ENCODE measurements at places on chromosomes 1 and 21.

- DNase-seq = no peak
Measured at GRCh38 chr1:70947835-70948234, 99.8 kb downstream of the PTGER3 start.

GRCh38 chr1:211174375-211174774 is 40.4 kb upstream of the KCNH1 start:
- no peak for DNase-seq

DNA sequence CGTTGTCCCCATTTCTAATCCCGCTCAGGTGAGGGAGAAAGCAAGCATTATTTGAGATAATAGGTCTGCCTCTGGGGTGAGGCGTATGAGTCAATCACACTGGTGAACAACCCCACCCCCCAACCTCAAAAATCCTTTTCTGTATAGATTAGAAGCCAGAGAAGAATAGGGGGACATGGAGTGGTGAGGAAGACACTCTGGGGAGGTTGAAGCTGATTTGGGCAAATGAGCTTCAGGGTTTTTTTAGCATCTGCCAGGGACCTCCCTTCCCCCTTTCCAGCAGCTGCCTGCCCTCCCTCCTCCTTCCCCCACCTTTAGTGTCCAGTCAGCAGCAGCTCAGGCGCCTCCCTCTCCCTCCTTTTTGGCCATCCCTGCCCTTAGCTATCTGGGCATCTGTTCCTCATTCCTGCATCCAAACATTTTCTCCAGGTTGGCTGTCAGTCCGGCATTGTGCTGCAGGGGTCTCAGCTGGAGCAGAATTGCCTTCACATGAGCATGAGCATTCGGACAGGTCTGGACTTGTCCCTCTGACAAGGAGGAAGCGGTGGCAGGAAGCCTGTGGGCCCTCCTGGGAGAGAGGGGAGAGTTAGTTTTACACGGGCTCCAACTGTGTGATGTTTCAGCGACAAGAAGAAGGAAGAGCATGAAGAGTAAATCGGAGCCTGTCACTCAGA is 30.8 kb upstream of the PTGFRN start:
- DNase-seq = no peak

- DNase-seq = no peak
Measured at GRCh38 chr1:152444045-152444444, 30.0 kb upstream of the CRNN start.

DNA sequence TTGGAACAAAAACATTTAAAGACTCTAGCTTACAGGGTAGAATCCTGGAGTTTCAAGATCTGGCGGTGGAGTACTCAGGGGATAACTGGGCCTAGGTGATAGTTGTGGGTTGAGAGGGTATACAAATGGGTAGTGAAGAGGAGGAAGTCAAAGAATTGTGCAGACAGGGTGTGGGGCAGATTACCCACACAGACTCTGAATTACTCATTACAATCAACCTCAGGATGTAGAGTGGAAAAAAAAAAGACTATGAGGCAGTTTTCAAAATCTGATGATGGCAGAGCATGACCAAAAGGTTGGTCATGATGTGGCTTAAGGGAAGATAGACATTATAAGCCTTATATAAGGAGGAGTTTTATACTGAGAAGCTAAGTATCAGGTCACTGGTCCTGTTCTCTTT is 44.1 kb upstream of the GLIS1 start:
- no peak for DNase-seq

DNA sequence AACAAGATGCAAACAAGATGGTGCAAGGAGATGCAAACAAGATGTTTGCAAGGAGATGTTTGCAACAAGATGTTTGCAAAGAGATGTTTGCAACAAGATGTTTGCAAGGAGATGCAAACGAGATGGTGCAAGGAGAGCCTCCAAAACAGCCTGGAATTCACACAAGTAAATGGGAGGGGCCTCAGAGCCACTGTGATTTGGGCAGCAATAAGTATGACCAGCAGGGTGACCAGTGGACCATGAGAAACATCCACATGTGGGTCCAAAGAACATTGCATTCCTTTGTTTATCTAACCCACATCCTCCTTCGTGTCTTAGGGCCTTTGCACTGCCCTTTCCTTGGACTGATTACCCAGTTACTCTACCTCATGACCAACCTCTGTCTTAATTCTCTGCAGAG is 162.9 kb downstream of the PLPP3 start:
- no peak for DNase-seq

DNA sequence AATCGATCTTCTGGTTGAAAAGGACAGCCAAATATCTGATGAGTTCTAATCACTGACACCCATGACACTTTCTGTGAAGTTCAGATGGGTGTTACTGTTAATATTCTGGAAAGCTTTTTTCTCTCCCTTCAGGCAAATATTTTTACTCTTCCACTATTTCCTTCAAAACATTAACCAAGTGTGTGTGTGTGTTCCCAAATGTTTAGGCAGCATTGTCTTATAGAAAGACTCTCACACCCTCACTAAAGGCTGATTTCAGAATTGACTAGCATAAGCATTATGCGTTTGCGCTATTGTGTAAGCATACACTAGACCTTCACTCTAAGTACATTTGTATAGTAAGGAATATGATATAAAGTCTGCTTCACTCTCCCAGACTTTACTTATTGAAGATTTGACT is 24.7 kb downstream of the WARS2 start:
- DNase-seq = no peak

DNA sequence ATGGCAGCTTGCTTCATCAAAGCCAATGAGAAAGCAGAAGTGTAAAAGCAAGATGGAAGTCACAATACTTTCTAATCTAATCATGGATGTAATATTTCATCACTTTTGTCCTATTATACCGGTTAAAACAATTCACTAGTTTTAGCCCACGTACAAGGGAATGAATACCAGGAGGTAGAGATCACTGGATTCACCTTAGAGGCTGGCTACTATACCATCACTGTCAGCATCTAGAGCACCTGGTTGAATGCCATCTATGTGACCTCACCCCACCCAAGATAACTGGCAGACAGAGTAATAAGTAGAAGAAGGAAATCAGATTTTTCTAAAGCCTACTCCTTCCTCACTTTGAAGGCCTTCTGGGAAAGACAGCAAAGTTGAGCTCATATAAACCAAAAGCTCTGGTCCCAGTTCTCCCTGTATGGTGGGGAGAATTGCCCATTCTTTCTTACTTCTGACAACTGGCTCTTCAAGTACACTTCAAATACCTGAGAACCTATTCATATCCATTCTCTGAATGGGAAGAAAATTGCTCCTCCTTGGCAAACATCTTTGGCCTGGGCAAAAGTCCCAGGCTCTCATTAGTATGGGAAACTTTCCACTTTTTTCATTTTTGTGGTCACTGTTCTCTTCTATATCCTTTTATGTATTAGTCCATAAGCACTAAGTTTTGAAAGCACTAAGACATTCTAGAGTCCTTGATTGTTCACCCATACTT is 24.8 kb downstream of the HSD3B1 start:
- no peak for DNase-seq

DNA sequence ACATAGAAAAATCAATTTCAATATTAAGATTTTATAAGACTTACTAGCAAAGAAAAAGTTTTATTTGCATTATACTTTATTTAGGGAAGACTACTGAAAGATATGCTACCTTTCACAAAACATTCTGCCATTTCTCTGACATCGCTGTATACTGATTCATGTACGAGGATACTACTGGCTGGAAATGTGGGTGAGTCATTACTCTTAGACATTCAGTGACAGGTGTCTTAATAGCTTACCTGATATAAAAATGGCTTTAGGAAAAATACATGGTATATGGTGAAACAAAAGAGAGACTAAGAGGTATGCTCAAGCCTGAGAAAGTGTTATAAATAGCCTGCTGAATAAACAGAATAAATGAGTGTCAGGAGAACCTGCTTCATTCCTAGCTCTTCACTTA is 73.0 kb upstream of the EXO1 start:
- DNase-seq = no peak

DNA sequence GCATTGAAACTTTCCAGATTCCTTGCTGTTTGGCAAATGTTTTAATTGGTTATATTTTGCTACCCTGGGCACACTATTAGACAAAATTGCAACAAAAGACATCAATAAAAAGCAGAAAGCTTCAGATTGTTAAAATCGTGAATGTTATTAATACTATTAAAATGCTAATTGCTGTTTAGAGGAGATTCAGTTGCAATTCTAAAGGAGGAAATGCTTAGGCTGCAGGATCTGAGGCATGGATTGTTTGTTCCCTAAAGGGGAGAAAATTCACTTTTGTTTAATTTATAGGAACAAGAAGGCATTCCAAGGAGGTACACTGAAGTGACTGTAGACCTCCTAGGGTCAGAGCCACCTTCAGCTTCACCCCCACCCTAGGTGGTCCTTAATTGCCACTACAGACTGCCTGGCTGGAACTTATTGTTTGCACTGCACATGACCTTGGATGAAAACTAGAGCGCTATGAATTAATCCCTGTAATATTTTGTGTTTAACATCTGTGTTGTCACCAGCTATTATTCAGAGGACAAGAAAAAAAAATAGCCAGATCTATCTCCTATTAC is 1266.9 kb upstream of the ADGRL2 start:
- DNase-seq = no peak

DNA sequence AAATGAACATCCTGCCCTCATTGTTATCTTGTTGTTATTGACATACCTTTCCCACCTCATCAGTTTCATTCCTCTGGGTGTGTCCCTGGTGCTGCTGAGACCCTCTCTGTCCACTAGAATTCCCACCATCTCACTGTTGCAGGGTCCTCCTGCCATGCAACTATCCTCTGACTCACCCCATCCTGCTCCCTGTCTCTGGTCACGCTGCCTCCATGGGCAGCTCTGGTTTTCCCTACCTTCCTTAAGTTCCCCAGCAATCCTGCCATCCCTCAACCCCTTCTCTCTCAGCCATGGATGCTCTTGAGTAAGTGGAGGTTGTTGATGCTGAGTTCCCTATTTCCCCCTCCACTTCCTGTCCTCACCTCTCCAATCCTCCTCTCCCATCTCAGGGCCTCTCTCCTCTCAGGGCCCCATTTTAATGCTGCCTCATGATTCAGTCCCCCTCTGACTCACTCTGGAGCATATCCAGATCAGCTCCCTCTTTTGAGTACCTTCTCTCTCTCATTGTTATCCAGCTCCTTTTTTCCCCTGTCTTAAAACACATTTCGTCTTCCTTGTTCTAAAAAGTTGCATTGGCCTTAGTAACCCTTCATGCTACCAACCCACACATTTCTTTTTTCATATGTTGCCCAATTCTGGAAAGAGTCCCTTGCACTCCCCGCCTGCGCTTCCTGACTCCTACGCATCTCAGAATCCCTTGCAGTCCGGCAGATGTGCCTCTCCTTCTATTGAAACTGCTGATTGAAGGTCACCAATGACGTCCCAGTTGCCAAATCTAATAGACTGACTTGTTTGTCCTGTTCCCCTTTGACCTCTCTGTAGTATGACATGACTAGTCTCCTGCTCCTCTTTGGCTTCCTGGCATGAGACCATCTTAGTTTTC is 92.0 kb downstream of the CNIH3 start:
- no peak for DNase-seq

DNA sequence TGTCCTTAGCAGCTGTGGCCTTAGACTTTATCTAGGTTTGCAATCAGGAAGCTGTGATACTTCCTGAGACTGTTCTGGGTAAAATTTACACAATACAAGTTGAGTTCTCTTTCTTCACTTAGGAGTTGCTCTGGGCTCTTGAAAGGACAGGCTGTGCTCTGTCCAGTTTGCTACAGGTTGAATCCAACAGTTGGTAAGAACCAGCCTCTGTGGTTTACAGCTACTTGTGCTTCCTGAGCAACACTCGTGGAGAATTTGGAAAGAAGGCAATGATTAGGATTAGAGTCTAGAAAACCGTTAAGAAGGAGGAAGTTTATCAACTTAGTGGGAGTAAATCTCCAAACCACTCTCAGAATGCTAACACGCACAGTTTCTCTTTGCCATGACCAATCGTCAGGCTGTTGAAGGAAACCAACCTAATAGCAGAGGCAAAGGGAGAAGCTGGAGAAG is 26.8 kb downstream of the GFI1 start:
- DNase-seq = no peak

- no peak for DNase-seq
Measured at GRCh38 chr1:229141689-229142377, 129.1 kb upstream of the RAB4A start.

DNA sequence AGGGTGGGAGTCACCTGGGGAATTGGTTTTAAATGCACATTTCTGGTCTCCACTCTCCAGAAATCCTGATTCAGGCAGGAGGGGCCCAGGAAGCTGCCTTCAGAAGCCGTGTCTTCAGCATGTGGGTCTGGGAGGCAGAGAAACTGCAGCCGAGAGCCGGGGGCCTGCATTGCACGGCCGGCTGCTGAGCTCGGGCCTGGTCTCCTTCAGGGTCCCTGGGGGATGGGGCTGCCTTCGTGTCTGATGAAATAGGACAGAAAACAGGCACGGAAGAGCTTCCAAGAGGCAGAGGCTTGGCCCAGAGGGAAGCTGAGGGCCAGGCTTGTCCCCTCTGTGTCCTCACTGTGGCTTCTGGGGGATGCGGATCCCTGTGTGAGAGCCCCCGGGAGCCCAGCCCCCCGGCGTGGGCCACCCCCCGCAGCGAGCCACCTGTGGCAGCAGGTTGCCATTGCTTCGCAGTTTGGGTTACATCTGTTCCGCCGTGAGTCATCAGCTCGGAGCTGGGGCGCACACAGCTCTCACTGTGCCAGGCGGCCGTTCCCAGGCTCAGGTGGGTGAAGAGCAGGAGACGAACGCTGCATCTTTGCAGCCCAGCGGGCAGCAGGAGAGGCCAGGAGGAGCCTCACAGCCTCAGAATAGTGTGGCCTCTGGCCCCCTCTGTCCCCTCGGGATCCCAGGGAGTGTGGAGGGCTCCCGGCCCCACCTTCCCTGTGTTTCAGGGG is 72.4 kb downstream of the AJAP1 start:
- no peak for DNase-seq

DNA sequence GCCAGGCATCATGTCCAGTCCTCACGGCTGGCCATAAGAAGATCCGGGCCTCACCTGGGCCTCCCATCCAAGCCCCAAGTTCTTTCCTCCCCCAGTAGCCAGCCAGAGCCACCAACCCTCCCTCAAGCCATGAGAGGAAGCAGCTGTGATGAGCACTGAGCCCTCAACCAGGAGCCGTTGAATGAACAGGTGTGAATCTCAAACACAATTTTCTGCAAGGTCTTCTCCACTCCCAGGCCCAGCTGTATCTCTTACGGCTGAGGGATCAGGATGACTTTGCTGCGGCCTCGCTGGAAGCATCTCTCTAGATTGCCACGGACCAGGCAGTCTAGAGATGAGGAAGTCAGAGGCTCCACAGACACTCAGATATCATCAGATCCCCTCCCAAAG is 9.8 kb upstream of the CLDN14 start:
- DNase-seq = no peak

GRCh38 chr1:234519506-234519905 is 40.5 kb upstream of the TARBP1 start:
- no peak for DNase-seq

DNA sequence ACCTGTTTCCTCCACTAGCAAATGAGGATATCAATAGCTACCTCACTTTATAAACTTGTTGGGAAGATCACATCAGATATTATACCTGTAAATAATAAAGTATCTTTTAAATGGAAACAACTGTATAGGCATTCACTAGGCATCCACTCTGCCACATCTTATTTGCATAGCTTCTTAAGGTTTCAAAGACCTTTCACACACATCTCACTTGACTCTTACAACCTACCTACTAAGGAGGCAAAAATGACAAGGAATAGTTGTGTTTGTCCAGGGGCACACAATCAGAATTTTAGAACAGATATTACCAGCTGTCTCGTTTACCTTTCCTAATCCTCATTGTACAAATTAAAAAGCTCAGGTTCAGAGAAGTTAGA is 51.5 kb downstream of the VANGL2 start:
- DNase-seq = no peak

- DNase-seq = no peak
Measured at GRCh38 chr1:184827600-184828368, 73.1 kb upstream of the EDEM3 start.
